Stimulated activated CD8-positive, alpha-beta memory T cell treated with anti-CD3 and anti-CD28 coated beads, Interleukin-7, amount 100 ng/mL, for 48 hours (primary cell): ENCODE measurements at places on chromosomes 16 and 17.
A peak's percentile ranks its signal among the peaks of the same experiment; 100 is the strongest.

- DNase-seq, result peak; percentile 18
Observed at GRCh38 chr17:1058423-1059130, 61.6 kb downstream of the TIMM22 start.

DNA sequence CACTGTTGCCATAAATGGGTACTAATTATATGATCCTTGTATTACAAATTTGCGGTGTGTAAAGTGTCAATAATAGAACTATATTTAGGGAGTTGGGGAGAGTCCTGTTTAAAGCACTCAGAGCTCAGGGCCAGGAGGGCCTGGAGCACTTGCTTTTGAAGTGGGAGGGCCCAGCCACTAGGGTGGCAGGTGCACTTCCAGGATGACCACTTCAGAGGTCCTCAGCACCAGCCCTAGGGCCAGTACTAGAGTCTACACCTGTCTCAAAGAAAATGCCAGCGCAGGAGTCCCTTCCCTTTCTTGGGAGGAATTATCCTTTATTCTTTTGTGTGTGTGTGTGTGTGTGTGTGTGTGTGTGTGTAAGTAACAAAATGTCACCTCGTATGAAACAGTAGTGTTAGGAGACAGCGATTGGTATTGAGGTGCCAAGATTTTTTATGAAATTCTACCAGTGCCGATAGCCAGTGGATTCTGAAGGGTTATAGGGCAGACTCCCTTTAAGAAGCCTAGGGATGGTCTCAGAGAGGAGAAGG lies 31.9 kb downstream of the MYO18A start:
- no peak for DNase-seq

DNA sequence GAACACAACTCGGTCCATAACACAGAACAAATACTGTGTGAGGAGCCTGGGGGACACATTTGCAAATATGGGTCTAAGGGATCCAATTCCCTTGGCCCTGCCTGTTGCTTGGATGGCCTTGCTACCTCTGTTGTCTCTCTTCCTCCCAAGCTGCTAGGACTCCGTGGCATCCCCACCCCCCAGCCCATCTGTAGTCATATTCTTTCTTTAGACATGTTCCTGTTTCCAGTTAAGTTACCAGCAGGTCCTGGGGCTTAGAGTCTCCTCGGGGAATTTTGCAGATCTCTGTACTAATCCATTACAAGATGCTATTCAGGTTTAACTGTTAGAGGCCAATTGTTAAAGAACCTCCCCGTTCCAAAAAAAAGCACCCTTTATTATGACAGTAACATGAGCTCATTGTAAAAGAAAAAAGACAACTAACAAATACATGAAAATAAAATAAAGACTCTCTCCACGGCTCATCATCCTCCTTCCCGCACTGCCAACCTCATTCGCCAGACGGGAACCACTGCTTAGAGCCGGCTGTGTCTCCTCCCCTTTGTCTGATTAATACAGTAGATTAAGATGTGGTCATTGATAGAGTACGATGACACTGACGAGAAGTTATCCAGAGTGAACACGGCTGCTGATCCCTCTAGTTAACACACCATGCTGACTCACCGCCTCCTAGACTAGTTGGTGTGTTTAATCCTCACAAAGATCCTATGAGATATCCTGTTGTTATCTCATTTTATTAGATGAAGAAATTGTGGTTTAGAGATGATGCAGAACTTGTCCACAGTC lies 22.2 kb downstream of the HS3ST4 start:
- DNase-seq, result no peak

DNA sequence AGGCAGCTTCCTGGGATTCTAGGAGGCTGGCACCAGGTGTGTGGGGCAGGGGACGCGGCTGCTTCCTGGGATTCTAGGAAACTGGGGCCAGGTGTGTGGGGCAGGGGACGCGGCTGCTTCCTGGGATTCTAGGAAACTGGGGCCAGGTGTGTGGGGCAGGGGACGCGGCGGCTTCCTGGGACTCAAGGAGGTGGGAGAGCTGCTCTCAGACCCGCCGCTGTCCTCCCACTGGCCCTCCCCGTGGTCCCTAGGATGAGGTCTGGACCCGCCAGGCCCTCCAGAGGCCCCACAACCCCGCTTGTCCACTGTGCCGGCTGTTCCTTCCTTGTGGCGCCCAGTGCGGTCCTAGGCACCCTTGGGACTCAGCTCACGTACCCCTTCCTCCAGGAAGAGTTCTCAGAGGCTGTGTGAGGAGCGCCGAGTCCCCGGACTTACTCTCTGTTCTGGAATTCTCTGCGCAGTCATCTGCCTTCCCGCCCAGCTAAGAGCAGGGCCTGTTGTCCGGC lies 565 bp downstream of the DPEP1 start:
- no peak for DNase-seq

- DNase-seq, result no peak
Observed at GRCh38 chr17:10699856-10700255, 2.5 kb downstream of the ADPRM start.

- DNase-seq, result no peak
Observed at GRCh38 chr17:67655478-67656148, 62.1 kb upstream of the NOL11 start.

DNA sequence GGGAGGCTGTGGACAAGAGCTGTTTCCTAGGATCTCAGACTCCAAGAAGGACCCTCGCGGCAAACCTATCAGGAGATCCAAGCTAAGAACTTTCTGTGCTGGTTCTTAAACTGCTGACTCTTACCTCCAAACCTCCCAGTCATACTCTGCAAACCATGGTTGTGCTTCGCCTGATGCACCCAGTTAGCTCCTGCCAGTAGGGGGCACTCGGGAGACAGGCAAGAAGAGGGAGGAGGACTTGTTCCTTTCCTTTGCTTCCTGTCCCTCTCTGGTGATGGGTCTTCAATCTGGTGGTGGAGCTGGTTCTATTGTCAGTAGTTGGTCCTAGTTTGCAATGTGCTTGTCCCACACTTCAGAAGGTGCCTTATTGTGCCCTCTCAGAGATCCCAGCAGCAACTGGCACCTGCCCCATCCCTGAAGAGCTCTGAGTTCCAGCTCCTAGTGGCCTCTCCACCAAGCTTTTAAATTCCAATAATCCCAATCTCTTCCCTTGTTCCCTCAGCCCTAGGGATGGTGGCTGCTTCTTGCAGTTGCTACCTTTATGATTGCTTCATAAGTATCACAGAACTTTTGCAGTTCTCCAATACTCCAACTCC lies 113.5 kb upstream of the RPL38 start:
- peak; percentile 18 for DNase-seq

DNA sequence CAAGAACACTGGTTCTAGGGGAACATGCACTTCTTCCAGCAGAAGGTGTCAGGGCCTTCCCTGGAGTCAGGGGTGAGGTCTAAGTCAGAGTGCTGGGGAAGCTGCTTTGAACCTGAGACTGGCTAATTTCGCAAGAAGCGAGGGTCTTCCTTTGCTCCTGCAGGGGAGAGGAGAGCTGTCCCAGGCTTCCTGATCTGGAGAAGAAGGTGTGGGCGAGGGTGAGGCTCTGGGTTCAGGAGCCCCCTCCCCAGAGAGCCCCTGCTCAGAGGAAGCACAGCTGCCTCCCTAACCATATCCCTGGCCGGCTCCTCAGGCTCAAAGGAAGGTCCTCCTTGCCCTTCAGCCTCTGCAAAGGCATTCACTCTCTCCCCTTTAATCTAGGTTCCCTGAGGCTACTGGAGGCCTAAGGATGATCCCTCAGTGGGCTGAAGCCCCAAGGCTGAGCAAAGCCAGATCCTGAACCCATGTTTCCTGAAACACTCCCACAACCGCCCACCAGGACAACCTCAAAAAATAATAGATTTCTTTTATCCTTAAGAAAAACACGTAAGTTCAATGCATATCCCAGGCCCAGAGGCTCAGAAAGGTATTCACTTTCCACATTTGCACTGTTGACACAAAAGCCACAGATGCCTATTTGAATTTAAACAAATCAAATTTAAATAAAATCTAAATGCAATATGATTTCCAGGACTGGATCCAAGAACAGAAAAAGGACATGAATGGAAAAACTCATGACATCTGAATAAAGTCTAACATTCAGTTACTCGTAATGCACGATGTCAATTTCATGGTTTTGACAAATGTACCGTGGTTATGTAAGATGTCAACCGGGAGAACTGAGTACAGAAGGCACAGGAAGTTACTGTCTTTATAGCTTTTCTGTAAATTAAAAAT lies 71.5 kb upstream of the RCVRN start:
- no peak for DNase-seq
